ENCODE measurements at places on chromosomes 1 and 21. TPM values are rescaled to one million over a fixed set of nuclear protein-coding genes. Genes with fewer than 3 reads are reported as not detected.

PRELP gene
- not detected for total RNA-seq

SLAMF6 gene
- not detected for total RNA-seq

CELA3A gene
- total RNA-seq = 5.9 TPM

FCRL4 gene
- not detected for total RNA-seq

BTBD19 gene
- 2.6 TPM for total RNA-seq

DHDDS gene
- total RNA-seq = 56.7 TPM

GUK1 gene
- total RNA-seq = 188 TPM

C4BPA gene
- total RNA-seq = 0.26 TPM

MROH9 gene
- not detected for total RNA-seq

GPR157 gene
- total RNA-seq = 19.8 TPM

MYOM3 gene
- total RNA-seq = 0.05 TPM

KIF17 gene
- total RNA-seq = 3.9 TPM

KCNK2 gene
- total RNA-seq = 0.28 TPM

Measured in Panc1 (cell line).